Activated CD4-positive, CD25-positive, alpha-beta regulatory T cell (primary cell): ENCODE measurements at places on chromosomes 16 and 17.

DNA sequence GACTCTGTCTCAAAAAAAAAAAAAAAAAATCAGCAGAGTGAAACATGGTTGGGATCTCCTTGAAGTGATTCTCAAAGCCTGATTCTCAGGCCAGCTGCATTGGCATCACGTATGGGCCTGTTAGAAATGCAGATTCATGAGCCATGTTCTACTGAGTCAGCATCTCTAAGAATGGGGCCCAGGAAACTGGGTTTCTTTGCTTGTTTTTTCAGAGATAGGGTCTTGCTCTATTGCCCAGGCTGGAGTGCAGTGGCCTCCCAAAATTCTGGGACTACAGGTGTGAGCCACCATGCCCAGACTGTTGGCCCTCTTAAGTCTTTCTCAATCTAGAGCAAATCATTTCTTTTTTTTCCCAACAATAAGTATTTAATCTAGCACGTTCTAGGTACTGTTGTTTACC lies 47.7 kb downstream of the CDK12 start:
- DNase-seq: no peak

- peak; percentile 52 for DNase-seq
Measured at GRCh38 chr16:56643080-56643778, 4.8 kb downstream of the MT1A start.

GRCh38 chr16:12639044-12639443 lies 164.6 kb downstream of the CPPED1 start:
- no peak for DNase-seq

DNA sequence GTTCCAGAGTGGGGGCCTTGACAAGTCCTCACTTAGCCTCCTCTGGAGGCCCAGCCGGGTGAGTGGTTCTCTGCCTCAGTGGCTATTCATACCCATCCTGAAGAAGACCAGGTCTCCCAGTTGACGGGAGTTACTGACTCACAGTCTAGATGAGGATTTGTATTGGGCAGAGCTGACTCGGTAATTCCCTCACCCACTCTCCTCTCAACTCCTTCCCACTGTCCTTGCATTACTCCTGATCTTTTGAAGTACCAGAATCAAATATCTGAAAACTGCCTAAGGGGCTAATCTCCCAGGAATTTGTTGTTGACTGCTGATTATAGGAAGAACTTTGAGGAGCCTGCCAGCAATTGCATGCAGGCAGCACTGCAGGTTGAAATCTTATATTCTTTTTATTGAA lies 14.2 kb downstream of the SAP30BP start:
- no peak for DNase-seq

GRCh38 chr16:13176711-13177110 lies 275.3 kb downstream of the SHISA9 start:
- no peak for DNase-seq
